ENCODE measurements at places on chromosomes 1 and 21.

DNA sequence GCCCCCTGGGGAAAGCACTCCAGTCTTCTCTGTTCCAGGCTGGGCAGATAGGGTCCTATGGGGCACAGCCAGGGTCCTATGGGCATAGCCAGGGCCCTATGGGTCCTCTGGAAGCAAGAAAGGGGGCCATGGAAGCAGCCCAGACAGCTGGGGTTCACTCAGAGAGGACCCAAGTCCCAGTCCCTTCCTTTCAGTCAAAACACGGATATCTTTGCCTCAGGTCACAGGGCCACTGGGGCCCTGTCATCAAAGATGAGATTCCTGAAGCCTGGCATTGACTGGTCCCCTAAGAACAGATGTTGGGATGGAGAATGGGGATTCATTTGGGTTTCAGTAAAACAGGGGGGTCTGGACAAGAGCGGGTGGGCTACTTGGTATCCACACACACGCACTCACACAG, 8.5 kb downstream of the IGSF8 start:
- H3K27ac ChIP-seq: no peak overlapping the region
- H3K36me3 ChIP-seq: peaks cover 34% of the 10 kb centered on the region
- DNase-seq: no peak
- no peaks in the 10 kb centered on the region for H3K27me3 ChIP-seq
- H3K4me1 ChIP-seq: peaks cover 18% of the 10 kb centered on the region

DNA sequence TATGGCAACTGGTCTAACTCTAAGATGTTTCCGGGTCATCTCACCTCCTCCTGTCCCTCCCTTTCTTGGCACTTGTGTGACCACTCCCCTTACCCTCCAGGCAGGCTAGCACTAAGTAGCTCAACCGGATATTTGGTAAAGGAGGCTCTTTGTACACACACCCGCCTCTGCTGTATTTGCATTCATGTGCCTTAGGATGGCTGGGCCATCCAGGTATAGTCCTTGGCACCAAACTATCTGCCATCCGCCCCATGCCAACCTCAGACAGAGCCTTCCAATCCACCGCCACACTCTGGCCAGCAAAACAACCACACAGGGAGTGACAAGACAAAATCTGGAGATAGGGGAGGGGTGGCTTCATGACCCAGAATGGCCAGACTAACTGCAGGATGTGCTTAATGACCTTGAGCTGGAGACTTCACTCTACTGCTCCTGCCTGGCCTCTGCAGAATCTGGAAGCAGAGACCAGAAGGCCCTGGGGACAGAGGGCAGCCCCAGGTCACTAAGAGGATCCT, 59.5 kb downstream of the CDK18 start:
- H3K27me3 ChIP-seq: peaks cover 54% of the 10 kb centered on the region
- H3K27ac ChIP-seq: no peak overlapping the region
- DNase-seq: no peak
- H3K36me3 ChIP-seq: no peaks in the 10 kb centered on the region
- H3K4me3 ChIP-seq: no peak overlapping the region
- no peaks in the 10 kb centered on the region for H3K4me1 ChIP-seq

- H3K4me1 ChIP-seq: no peaks in the 10 kb centered on the region
- no peak for DNase-seq
- no peak overlapping the region for H3K4me3 ChIP-seq
Measured at GRCh38 chr1:41500378-41500777, 15.9 kb upstream of the EDN2 start.

DNA sequence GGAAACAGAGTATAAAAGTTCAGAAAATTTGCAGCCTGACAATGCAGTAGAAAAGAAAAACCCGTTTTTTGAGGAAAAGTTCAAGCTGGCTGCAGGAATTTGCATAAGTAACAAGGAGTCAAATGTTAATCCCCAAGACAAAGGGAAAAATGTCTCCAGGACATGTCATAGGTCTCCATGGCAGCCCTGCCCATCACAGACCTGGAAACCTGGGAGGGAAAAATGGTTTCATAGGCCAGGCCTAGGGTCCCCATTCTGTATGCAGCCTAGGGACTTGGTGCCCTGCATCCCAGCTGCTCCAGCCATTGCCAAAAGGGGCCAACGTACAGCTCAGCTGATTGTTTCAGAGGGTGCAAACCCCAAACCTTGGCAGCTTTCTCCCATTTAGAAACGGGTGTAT, 3.6 kb upstream of the KCNT2 start:
- H3K27ac ChIP-seq: no peak overlapping the region
- DNase-seq: no peak
- H3K36me3 ChIP-seq: peaks cover 2% of the 10 kb centered on the region
- peaks cover 5% of the 10 kb centered on the region for H3K4me1 ChIP-seq

- H3K4me1 ChIP-seq: peaks cover 67% of the 10 kb centered on the region
- H3K36me3 ChIP-seq: peaks cover 13% of the 10 kb centered on the region
Measured at GRCh38 chr21:37469441-37469840, 102.9 kb downstream of the DYRK1A start.

- H3K27ac ChIP-seq: peak overlapping the region; percentile 85
- peak; percentile 13 for DNase-seq
- H3K27me3 ChIP-seq: no peaks in the 10 kb centered on the region
- H3K36me3 ChIP-seq: peaks cover 5% of the 10 kb centered on the region
- no peak overlapping the region for H3K4me3 ChIP-seq
Measured at GRCh38 chr1:244964112-244964971, 100.0 kb upstream of the HNRNPU start.

DNA sequence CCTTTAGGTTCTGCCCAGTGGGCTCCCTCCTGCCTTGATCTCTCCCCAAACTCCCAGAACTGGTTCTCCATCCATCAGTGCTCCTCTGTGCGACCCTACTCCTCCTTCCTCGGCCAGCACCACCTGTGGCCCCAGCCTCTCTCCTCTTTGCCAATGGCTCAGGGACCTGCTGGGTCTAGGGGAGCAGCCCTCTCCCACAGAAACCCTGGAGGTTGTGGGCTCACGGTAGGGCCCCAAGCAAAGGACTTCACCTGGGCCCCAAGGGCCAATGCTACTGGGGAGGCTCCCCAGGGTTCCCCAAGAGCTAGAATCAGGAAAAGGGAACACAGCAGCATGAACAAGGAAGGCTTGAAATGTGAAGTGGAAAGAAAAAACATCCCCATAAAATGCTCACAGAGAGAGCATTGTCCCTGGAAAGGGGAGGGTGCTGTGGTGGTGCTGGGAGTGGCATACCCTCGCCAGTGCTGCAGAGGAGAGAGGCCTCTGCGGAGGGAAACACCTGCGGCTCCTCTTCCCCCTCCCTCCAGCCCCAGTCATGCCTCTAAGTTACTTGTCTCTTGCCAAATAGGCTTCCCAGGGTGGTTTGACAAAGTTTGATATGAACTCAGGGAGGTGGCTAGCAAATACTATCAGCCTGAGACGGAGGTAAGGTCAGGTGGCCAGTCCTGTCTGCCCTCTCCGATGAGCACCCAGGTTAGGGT, 2.5 kb downstream of the TMEM63A start:
- H3K27me3 ChIP-seq: no peaks in the 10 kb centered on the region
- H3K27ac ChIP-seq: peak overlapping the region; percentile 91
- peaks cover 58% of the 10 kb centered on the region for H3K4me1 ChIP-seq
- H3K4me3 ChIP-seq: peak overlapping the region; percentile 91

GRCh38 chr21:25406887-25407579, 200.2 kb downstream of the MRPL39 start:
- peaks cover 3% of the 10 kb centered on the region for H3K4me1 ChIP-seq
- no peak overlapping the region for H3K4me3 ChIP-seq
- H3K36me3 ChIP-seq: no peaks in the 10 kb centered on the region
- peaks cover 9% of the 10 kb centered on the region for H3K27me3 ChIP-seq

DNA sequence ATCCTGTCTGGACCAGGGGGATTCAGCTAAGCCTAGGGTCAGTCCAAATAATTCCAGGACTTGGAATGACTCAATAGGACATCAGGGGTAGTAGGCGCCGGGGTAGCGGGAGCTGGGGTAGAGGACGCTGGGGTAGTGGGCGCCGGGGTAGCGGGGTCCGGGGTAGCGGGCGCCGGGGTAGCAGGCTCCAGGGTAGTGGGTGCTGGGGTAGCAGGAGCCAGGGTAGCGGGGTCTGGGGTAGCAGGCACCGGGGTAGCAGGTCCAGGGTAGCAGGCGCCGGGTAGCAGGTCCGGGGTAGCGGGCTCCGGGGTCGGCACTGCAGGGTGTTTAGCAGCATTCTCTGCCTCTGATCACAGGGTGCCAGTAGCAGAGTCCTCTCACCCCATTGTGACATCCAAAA, 248.9 kb downstream of the KCNJ6 start:
- H3K4me1 ChIP-seq: peaks cover 4% of the 10 kb centered on the region
- no peaks in the 10 kb centered on the region for H3K36me3 ChIP-seq
- no peak overlapping the region for H3K27ac ChIP-seq

- H3K4me1 ChIP-seq: no peaks in the 10 kb centered on the region
- H3K4me3 ChIP-seq: no peak overlapping the region
- no peaks in the 10 kb centered on the region for H3K36me3 ChIP-seq
Measured at GRCh38 chr1:67784545-67785186, 48.6 kb downstream of the GNG12 start.

GRCh38 chr1:116375148-116375886, 2.3 kb downstream of the ATP1A1 start:
- DNase-seq: no peak
- H3K4me3 ChIP-seq: peak overlapping the region; percentile 94
- peaks cover 60% of the 10 kb centered on the region for H3K4me1 ChIP-seq

Measured in effector memory CD8-positive, alpha-beta T cell (primary cell).